ENCODE measurements at places on chromosomes 12 and 14.

DNA sequence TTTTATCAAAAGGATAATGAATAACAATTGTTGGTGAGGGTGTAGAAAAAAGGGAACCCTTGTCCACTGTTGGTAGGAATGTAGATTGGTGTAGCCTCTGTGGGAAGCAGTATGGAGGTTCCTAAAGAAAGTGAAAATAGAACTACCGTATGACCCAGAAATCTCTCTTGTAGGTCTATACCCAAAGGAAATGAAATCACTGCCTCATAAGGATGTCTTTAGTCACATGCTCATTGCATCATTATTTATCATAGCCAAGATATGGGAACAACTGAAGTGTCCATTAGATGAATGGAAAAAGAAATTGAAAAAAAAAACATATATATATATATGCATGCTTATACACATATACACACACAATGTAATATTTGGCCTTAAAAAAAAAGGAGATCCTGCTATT is 158.8 kb upstream of the NPAS3 start:
- no peak for DNase-seq

DNA sequence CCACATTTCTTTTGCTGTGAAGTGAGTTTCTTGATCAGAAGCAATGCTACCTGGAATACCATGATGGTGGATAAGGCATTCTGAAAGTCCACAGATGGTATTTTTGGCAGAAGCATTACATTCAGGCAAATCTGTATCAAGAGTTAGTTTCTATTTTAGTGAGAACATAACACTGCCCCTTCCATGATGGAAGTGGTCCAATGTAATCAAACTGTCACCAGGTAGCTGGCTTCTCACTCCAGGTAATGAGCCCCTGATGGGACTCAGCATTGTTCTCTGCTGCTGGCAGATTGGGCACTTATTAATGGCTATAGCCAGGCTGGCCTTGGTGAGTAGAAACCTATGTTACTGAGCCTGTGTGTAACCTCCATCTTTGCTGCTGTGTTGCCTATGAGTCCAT is 80.7 kb downstream of the KCNA5 start:
- DNase-seq: no peak

DNA sequence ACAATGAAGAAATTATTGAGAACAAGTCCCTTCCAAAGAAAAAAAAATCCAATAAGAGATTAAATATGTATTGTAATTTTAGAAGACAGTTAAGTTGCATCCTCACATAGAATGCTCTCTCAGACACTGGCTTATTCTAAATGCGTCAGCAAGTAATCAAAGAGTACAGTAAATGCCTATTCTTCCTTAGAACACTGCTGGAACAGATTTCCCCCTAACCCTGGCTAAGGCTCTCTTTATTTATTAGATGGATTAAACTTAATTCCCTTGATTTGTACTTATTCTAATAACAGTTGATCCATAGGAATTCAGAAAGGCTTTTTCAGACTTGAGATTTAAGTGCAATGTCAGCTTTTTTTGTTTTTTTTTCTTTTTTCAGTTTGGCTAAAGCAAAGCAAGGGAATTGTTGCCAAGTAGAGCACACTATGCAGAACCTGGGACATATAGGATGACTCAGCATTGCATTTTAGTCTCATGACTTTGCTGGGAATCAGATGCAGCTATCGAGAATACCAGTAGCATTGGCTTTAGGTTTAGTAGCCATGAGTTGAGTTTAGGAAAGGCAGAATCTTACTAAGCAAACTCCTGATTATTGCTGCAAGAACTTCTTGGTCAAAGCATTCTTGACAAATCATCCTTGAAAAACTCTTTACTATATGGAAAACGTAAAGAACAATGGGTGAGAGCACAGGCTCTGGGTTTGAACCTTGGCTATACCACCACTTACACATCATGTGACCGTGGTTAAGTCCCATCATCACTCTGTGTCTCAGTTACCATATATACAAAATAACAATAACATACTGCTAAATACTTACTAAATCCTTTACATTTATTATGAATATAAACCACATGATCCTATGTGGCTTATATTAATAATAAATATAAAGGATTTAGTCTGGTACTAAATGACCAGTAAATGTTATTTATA is 26.7 kb downstream of the MED21 start:
- DNase-seq: peak; percentile 66

- DNase-seq: no peak
These were observed 7.7 kb downstream of the FBXW8 start for GRCh38 chr12:116918464-116918863.

DNA sequence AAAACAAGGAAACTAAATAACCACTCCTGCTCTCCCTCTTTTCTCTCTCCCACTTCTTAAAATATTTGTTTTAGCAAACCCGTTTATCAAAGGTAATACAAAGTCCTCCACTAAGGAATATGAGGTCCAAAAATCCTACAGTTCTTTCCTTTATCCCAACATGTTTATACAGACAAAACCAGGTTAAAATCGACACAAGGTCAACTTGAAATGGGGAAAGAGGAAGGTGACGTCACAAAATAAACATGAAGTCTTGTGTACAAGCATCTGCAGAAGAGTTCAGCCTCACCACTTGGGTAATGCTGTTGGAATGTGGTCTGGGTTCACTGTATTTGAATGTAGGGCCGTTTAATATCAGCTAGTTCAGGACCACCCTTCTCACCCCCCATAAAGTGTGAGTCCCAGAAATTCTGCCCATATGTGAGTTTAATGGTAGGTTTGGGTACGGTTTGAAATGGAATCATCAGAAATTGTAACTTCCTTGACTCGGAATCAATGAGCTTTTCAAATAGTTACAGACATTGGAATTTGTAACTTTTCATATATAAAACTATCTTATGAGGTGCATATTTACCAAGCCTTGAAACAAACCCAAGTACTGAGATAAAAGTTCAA is 120.0 kb upstream of the SLC38A2 start:
- peak; percentile 82 for DNase-seq

- no peak for DNase-seq
These were observed 8.1 kb upstream of the KRT4 start for GRCh38 chr12:52821826-52822660.

DNA sequence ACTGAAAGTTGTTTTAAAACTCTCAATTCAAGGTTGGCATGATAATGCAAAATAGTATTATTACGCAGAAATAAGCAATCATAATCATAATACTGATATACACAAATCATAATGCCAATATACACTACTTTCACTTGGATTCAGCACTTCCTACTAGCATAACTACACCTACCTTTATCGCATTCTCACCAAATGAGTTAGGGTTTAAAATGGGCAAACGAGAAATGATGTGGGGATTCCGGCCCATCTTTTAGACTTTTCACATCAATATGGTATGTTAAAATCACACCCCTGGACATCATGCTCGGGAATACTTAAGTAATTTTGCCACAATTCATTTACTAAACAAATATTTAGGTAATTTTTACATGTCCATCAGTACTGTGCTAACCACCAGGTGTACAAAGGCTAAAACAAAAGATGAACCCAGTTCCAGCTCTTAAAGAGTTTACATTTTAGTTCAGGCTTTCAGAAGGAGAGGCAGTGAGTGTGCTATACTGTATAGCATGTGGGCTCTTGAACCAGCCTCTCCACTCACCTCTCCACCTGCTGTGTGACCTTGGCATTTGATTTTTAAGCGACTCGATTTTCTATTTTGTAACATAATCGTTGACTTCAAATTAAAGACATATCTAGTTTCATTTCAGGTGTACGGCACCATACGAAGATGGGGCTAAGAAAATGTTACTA is 1.1 kb upstream of the USP15 start:
- DNase-seq: no peak

DNA sequence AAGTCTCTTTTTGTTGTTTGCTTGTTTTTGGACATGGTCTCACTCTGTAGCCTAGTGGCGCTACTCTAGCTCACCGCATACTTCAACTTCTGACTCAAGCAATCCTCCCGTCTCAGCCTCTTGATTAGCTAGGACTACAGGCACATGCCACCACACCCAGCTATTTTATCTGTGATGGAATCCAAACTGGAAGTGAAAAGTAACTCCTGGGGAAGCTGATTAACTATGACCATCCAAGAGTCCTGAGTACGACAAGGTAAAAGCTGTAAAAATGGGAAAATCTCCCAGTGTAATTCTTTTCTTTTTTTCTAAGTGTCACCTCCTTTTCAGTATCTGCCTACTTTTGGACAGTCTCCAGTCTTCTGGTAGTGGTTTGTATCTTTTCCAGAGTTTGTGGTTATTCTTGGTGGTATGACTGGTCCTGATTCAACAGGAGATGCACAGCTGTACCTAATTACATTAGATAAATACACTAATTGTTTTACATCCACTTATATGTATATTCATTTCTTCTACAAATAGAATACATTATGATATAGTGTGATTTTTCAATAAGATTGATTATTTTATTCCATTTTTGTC is 97.8 kb downstream of the SLC6A15 start:
- peak; percentile 47 for DNase-seq

DNA sequence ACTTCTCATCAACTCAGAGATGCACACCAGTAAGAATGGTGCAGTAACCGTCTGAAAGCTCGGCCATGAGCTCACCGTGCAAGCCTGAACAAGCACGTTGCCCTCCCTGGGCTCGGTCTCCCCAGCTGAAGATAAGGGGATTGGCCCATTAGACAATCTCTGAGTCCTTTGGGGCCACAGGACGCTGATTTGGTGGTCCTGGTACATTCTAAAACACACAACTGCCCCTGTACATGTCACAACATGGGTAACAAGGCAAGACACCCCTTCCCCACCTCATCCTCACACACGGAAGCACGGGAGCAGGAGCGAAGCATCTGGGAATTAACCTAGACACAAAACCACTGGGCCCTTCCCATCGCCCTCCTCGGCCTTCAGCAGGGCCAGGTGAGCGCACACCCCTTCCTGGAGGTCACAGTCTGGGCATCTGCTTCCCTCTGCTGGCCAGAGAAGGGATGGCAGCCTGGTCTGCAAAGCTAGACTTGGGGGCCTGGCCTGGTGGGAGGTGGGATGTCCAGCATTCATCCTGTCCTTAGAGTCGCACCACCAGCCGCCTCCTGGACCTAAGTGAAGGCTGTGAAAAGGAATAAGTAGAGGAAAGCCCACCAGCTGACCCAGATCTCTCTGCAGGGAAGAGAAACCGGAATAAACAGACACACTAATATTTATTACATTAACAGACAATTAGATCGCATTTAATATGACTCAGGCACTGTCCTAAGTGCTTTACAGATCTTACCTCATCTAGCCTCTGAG is 18.9 kb upstream of the SMUG1 start:
- DNase-seq: no peak

GRCh38 chr12:18496156-18496555 is 234.8 kb downstream of the PIK3C2G start:
- DNase-seq: no peak

DNA sequence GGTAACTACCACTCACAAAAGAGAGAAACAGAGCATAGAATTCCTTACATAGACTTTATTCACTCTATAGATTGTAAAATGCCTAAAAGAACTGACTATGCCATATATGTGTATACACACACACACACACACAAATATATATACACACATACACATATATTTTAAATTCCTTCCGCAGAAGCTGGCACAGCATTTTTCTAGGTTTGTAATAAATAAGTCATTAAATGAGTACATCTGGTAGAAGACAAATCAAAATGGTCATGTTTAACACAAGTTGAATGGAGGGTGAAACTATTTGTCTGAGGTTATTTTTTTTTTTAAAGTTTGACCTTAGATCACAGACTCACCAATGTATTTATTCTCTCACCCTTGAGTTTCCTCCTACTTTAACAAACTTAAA is 58.2 kb downstream of the CCER1 start:
- DNase-seq: no peak

DNA sequence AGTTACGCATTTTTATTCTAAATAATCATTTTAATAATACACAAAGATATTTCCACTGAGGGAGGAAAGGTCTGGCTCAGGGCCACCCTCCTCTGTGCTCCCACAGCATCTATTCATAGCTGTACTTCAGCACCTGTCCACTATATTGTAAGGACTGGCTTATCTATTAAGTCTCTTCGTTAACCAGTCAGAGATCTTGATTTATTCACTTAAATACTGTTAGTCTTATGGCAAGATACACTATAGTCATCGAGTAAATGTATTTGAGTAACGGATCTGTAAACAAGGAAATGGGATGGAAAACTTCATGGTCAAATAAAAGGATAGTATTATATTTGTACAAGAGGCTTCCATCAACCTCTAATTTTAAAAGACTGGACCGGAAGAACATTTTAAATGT is 54.6 kb downstream of the SPTLC2 start:
- DNase-seq: no peak

DNA sequence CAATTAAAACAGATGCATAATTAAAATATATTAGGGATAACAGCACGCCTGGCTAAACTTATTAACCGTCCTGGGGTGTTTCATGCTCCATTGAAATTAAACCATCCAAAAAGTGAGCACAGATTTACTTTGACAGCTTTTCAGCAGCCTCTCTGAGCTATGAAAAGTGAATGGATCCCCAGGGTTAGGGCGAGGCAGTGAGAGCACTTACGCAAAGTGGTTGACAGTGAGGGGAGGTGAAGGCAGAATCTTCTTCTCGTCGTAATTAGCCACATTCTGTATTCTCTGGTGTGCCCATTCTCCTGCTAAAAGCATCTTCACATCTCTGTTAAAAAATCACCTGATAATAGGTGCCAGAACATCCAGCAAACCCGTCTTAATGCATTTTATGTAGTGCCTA is 1.9 kb downstream of the TMTC2 start:
- DNase-seq: no peak

DNA sequence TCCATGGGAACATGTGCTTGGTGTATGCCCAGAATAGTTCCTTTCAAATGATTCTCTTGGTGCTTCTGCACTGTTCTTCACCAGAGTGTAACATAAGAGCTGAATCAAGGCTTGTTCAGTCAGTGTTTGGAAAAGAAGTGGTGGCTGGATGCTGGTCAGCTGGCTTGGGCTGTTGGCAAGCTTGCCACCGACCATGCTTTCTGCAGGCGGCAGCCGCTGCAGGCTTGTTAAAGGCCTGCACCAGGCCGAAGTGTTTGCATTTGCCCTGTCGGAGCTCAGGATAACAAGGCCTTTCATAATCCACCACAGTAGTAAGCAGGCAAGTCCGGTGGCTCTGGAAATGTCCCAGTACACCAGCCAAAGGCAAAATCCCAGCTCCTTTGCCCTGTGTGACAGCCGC is 26.9 kb downstream of the DAAM1 start:
- DNase-seq: peak; percentile 94
